ENCODE measurements at places on chromosomes 12 and 14.

- no peak for DNase-seq
These were observed 15.4 kb upstream of the PAPLN start for GRCh38 chr14:73221945-73222344.

DNA sequence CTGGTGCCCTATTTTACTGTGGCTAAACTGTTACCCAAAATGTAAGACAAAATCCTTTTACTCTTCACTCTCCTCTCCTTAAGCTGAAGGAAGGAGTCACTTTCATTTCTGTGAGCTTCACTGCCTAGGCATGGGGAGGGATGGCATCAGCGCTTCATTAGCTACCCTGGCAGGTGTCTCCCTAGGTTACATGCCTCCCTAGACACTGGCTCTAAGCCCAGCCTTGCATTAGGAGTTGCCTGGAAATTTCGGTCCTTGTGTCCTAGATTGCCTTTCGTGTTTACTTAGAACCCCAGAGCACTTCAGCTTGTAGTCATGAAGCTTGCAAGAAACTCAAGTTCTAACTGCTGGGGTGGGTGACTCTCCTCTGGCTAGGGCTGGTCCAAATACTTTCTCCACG lies 520.5 kb upstream of the STXBP6 start:
- no peak for DNase-seq

DNA sequence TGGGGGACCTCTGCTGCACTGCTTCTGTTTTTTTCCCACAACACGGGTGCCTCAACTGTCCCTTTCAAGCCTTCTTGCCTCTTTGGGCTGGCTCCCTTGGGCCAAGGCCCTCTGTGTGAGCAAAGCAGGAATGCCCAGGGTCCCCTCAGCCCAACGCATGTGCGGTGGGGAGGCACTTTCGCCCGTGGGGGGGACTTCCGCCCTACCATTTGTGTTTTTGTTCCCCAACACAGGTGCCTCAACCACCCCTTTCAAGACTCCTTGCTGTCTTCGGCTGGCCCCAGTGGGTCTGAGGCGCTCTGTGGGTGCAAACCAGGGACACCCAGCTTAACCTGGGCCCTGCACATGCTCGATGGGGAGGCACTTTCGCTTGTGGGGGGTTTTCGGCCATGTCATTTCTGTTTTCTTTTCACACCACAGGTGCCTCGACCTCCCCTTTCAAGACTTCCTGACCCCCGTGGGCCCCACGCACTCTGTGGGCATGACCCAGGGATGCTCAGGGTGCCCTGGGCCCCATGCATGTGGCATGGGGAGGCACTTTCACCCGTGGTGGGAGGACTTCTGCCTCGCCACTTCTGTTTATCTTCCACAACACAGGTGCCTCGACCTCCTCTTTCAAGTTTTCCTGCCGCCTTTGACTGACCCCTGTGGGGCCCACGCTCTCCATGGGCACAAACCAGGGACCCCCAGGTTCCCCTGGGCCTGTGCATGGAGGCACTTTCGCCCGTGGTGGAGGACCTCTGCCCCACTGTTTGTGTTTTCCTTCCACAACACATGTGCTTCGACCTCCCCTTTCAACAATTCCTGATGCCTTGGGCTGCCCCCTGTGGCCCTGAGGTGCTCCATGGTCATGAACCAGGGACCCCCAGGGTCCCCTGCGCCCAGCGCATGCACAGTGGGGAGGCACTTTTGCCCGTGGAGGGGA lies 365.7 kb downstream of the ALG10 start:
- no peak for DNase-seq

- DNase-seq, result no peak
These were observed 128.4 kb upstream of the NCOR2 start for GRCh38 chr12:124695861-124696260.

DNA sequence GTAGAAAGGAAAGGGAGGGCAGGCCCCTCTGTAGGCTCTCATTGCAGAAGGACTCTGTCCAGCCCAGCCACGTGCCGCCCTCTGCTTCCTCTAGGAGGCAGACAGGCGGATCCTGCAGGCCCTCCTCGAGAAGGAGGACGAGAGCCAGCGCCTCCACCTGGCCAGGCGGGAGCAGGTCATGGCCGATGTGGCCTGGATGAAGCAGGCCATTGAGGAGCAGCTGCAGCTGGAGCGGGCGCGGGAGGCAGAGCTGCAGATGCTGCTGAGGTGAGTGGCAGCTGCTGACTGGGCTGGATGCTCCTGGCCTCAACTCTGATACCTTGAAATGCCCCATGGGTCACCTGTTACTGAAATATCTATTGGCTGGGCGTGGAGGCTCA lies 10.9 kb downstream of the TCHP start:
- DNase-seq, result no peak

GRCh38 chr14:58575956-58576355 lies 61.8 kb upstream of the DACT1 start:
- DNase-seq, result no peak

DNA sequence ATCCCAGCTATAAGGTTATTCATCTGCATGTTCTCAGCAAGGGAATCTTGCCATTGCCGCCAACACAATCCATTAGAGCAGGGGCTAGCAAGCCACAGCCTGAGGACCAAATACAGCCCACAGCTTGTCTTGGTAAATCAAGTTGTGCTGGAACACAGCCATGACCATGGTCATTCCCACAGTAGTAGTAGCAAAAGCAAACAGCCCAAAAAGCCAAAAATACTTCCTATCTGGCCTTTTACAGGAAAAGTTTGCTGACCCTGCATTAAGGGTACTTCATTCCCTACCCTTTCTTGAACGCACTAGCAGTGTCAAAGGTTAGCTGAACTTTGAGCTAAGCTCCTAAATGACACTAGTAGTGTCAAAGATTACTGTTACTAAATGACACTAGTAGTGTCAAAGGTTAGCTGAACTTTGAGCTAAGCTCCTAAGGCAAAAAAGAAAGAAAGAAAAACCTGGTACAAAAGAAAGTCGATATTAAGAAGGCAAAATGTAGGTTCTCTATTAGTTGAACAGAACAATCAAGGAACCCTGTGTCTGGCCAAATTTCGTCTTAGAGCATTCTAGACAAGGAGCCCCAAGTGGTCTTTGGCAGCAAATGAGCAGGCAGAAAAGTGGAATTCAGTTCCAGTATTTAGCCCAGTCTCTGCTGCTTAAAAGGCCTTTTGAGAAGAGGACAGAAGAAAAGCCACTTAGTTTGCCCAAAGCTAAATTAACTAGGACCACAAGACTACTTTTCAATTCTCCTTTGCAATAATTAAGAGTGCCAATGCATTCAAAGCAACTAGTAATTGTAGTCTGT lies 67.7 kb downstream of the NT5DC3 start:
- no peak for DNase-seq

- no peak for DNase-seq
These were observed 19.2 kb downstream of the PTHLH start for GRCh38 chr12:27953348-27953747.

- DNase-seq, result no peak
These were observed 5.9 kb upstream of the SPTB start for GRCh38 chr14:64885559-64885958.

Data from GM04504 (cell line).